ENCODE measurements at places on chromosomes 13 and 19.

- no peak for DNase-seq
Observed at GRCh38 chr13:48296528-48296927, 7.0 kb upstream of the RB1 start.

DNA sequence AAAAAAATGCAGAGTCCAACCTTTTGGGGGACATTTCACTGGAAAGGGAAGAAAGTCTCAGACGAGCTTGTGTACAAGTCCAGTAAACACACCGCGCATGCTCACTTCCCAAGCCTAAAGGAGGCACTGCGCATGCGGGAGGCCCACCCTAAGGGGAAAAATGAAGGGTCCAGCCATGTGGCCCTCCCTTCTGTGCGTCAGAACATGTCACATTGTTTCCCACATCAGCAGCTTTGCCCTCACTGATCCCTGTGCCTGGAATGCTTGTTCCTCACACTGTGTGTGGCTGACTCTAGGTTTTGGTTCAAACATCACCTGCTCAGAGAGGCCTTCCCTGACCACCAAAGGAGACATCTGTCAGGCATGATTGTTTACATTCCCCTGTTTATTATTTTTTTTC lies 4.4 kb downstream of the ELSPBP1 start:
- DNase-seq, result no peak

DNA sequence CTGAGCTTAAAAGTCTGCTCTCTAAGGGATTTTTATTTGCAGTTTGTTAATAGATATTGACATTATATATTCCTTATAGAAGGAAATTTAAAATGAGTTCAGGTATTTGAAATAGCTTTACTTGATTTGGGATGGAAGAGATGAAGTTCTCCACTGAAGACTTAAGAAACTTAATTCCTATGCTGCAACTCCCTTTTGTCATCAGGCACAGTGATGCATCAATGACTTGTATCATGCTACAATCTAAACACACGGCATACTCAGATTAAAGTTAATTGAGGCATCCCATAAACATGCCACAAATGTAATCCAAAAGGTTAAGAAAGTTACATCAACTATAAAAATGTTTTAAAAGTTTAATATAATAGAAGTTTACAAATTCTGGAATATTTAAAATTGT lies 109.0 kb downstream of the STARD13 start:
- no peak for DNase-seq

GRCh38 chr13:36108342-36108741 lies 22.8 kb downstream of the DCLK1 start:
- DNase-seq, result no peak

- no peak for DNase-seq
Observed at GRCh38 chr13:83839146-83839545, 43.1 kb downstream of the SLITRK1 start.

GRCh38 chr19:16148443-16149229 lies 5.2 kb downstream of the HSH2D start:
- DNase-seq, result no peak

DNA sequence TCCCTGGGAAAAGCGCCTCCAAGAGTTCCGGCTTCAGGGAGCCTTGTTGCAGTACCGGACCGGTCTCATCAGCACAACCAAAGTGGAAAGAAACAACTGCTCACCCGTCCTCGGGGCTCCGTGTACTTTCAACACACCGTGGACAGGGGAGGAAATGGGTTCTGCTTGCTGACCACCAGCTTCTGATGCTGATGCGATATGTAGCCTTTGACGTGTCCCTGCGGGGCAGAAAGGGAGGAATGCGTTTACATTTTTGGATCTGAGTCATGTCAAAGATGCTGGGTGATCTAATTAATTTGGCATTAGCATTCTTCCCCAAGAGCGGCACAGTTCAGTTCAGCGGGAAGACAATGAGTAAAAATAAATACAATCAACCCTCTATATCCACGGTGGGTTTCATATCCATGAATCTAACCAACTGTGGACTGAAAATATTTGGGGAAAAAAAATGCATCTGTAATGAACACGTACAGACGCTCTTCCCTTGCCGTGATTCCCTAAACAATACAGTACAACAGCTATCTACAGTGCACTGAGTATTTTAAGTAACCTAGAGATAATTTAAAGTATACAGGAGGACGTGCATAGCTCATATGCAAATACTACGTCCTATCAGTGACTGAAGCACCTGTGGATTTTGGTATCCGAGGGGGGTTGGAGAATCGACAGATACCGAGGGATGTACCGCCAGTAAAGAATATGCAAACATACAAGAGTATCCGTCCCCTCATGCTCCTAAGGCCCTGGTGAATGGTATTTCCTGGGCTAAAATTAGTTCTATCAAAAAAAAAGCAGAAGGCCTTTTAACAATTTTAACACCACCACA lies 19.8 kb downstream of the PROZ start:
- peak; percentile 25 for DNase-seq

GRCh38 chr13:74210693-74211393 lies 76.6 kb upstream of the KLF12 start:
- no peak for DNase-seq

GRCh38 chr19:15297416-15298224 lies 34.7 kb downstream of the BRD4 start:
- DNase-seq, result no peak

DNA sequence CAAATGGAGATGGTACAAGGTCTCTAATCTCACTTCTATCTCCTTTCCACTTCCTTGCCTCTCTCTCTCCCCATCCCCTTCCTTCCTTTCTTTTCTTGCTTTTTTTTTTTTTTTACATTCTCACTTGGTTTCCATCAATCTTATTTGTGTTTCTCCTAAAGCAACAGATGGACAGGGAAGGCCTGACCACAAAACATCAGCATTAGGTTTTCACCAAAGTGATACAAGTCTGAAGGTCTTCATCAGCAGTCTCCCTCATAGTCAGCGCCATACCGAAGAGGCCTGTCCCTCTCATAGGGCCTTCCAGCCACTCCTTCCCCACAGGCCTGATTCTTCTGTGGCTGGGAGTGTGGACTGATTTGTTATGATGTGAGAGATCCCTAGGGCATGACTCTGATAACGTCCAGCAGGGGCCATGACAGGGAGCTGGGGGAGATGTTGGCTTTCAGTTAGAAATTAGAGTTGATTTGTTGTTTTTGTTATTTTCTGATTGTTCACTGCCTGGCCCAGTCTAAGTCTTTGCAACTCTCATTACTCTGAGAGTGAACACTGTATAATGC lies 158.7 kb downstream of the SLC7A1 start:
- DNase-seq, result no peak
